Stimulated activated CD4-positive, alpha-beta T cell treated with anti-CD3 and anti-CD28 coated beads, TNF-alpha, amount 100 ng/mL, for 4 hours (primary cell): ENCODE measurements at places on chromosomes 11 and 22.

- DNase-seq = no peak
Observed at GRCh38 chr11:126293726-126294125, 10.1 kb upstream of the DCPS start.

- no peak for DNase-seq
Observed at GRCh38 chr11:12565406-12565805, 108.8 kb upstream of the TEAD1 start.

DNA sequence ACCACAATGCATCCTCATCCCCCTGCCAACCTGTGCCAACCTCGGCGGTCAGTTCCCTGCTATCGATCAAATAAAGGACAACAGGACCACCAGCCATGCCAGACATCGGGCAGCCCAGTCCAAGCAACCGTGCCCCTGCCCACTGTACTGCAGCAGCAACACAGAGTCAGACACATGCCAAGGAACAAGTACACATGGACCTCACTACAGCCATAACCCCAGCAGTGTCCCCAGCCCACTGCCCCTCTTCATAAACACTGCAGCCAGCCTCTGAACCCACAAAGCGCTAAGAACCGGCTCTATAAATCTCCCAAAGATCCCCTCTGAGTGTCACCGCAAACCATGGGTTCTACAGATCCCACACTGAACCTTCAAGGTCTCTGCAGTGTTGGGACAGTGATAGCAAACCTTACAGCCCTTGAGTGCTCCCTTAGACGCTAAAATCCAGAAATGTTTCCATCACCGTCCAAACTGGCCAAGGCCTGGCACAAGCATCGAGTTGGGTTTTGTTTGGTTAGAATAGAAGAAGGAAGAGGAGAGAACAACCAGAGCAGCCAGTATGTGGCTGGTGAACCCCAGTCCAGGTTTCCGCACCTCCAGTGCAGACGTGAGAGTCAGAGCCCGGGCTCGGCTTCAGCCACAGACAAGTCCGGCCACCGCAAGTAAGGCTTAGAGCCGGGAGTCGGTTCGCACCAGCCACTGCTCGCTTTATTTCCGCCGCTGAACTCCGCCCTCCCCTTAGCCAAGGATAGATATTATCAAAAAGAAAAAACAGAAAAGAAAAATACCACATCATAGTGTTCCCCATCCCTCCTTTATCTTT lies 7.9 kb downstream of the PAX6 start:
- DNase-seq = no peak

GRCh38 chr11:73240190-73240781 lies 22.2 kb downstream of the P2RY2 start:
- no peak for DNase-seq

- DNase-seq = no peak
Observed at GRCh38 chr11:128904656-128905344, 13.6 kb downstream of the KCNJ5 start.
